ENCODE measurements at places on chromosomes 12 and 14.

- DNase-seq: no peak
Observed at GRCh38 chr12:124893792-124894516, 20.5 kb downstream of the UBC start.

GRCh38 chr14:39182770-39183684 lies 8.0 kb downstream of the PNN start:
- no peak for DNase-seq

DNA sequence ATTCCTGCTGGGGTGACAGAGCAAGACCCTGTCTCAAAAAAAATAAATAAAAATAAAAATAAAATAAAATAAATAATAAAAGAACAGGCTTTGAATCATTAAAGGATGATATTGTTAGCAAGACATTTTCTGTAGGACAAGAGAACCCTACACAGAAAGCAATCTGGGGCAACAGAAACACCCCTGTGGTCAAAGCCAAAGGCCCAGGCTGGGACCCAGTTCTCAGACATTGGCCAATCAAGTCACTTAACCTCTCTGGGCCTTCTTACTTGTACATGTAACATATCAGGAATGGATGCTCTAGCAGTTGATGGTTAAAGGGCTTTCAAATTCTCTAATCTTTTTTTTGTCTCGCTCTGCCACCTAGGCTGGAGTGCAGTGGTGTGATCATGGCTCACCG lies 35.5 kb upstream of the TESC start:
- no peak for DNase-seq

DNA sequence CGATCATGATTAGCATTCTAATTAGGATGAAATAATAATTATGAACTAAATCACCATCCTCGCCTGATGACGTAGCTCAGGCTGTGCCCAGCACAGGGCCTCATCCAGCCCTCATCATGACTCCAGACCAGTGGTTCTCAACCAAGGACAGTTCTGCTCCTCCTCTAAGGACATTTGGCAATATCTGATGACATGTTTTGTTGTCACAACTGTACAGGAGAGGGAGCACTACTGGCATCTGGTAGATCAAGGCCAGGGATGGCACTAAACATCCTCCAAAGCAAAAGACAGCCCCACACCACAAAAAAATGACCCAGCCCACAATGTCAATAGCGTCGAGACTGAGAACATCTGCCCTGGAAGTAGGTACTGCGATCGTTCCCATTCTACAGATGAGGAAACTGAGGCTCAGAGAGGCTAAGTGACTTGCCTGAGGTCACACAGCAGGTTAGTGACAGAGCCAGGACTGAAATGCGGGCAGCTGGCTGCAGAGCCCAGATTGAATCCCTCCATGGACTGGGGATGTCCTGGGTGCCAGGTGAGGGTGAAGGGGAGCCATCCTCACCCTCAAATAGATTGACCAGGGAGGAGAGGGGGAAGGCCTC lies 15.5 kb downstream of the TRPV4 start:
- DNase-seq: no peak

DNA sequence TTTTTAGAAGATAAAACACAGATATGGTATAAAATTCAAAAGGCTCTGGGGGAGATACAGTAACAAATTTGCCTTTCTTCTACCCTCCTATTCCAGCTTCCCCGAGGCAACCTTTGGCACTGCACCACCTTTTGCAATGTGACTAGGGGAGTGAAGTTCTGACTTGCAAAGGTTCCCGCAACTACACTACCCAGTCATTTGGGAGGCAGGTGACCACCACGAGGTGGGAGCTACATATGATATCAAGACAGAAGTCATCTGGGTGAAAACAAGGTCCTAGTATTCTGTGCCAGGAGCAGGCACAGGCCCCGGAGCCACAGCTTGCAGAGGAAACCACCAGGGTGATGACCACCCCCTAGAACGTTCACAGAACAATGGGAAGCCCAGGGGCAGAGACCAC lies 141.5 kb downstream of the TTC7B start:
- DNase-seq: no peak

- no peak for DNase-seq
Observed at GRCh38 chr12:70306676-70307075, 59.4 kb upstream of the KCNMB4 start.

- DNase-seq: peak; percentile 25
Observed at GRCh38 chr14:73245480-73246325, 8.4 kb downstream of the PAPLN start.

GRCh38 chr12:117069926-117070900 lies 29.0 kb downstream of the TESC start:
- no peak for DNase-seq

DNA sequence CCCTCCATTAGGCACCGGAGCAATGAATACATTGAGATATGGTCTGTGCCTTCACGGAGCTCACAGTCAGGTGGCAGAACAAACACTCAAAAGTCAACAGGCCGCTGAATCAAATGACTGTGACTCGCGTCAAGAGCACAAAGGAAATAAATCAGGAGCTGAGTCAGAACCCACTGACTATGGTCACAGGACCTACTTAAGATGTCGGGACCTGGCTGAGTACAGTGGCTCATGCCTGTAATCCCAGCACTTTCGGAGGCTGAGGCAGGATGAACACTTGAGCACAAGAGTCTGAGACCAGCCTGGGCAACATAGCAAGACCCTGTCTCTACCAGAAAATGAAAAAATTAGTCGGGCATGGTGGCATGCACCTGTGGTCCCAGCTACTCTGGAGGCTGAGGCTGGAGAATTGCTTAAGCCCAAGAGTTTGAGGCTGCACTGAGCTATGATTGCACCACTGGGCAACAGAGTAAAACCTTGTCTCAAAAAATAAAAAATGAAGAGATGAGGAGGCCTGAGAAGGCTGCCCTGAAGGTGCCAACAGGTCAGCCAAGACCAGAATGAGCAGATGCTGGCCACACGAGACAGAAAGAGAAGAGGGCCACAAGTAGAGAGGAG lies 19.9 kb downstream of the TMEM233 start:
- no peak for DNase-seq

DNA sequence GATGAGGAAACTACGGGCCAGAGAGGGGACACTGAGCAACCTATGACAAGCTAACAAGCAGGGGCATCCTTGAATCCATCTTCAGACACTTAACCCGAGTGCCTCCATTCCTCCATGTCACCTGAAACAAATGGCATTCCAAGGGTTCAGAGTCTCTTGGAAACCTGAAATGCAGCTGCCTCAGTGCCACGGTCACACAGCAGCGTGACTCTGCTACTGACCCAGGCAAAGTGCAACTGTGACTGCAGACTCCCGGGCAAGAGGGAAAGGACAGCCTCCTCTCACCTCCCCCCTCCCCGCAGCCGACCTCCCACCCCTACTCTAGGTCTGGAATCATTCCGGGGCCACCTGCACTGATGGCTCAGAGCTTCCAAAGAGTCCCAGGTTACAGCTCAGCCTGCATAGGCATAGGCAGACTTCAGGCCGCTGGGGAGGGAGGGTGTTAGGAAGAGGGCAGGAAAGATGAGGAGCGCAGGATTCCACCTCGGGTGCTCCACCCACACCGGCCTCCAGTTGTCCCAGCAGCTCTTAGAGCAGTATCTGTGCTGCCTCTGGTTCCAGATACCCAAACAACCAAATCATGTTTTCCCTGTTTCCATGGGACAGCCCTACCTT lies 53.2 kb downstream of the KCNK10 start:
- no peak for DNase-seq

GRCh38 chr12:112148031-112148513 lies 22.7 kb downstream of the TRAFD1 start:
- no peak for DNase-seq

DNA sequence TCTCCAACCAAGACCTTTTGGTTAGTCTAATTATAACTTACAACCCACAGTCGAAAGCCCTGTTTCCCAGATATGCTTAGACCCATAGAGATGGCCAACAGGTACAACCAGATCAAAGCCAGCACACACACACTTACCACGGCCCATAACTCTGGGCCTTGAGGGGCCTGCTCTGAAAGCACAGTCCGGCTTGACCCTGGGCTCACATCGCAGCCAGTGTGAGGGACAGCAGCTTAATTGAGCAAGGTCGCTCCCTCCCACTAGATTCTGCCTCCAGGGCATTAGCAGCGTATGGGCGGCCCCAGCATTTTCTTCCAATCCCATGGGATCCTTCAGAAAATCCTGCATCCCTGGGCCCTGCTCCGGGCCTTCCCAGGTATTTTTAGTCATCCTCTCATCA lies 157.4 kb upstream of the FKBP4 start:
- no peak for DNase-seq

GRCh38 chr12:62552906-62553556 lies 86.4 kb downstream of the MON2 start:
- DNase-seq: no peak

DNA sequence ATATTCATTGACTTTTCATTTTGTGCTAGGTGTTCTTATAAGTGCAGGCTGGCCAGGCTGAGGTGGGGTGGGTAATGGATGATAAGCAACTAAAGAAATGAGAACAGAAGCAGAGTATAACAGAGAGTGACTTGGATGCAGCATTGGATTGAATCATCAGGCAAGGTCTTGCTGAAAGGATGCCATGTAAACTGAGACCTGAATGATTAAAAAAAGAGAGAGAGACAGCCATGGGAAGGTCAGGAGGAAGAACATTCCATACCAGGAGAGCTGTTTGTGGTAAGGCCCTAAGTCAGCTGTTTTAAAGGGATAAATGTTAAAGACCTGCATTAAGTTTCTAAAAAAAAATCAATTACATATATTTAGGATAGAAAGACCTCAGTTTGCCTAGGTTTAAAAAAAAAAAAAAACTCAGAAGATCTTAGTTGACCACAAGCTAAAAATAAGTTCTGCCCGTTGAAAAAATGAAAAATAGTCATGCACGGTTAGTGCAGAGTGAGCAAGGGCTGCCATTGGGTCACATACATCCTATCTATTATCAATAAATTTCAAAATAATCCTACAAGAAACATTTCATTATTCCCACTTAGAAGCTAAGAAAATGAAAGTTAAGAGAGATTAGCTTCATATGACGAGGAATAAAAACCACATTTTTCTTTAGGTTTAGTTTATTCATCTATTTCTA lies 37.2 kb downstream of the IFNG start:
- DNase-seq: no peak

DNA sequence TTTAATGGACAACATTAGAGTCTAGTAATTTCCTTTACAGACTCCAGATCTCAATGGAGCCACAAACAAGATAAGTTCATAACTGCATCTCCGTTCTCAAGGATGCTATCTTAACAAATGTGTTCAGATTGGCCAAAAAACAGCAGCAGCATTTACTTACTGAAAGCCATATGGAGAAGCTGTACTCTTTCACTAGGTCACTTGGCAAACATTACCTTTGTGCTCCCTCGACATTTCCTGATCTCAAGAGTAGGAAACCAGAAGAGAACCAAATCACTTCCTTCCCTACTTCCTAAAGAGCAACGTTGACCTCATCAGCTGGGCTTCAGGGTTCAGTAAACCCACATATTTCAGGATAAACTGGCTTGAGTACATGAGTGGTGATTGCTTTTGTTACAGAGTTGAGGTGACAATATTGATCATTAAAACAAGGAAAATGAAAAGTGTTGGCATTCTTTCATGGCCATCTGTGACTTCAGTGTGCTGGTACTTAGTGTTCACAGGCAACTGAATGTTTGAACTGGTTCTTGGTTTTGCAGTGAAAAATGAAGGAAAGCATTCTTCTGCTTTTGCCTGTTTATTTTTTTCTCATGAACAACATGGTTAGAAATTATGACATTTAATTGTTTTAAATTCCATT lies 449.6 kb downstream of the TMEM117 start:
- DNase-seq: no peak

DNA sequence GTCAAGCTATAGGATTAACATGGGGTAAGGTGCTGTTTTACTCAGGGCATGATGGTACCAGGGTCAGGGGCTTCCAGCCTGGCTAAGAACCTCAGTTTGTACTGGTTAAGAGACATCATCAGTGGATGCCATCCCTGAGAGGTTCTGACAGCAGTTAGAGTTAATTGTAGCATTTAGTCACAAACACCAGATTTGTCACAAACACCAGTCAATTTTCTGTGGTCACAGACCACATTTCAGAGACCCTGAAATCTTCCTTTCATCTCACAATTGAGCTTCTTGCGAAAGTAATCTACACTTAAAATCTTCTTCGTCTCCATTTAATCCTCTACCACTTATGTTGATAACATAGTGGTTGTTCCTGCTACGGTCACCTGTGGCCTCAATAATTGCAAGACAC lies 143.0 kb upstream of the EGLN3 start:
- DNase-seq: no peak
